ENCODE measurements at places on chromosomes 6 and 20. TPM values are rescaled to one million over a fixed set of nuclear protein-coding genes. Genes with fewer than 3 reads are reported as not detected.
A peak's percentile ranks its signal among the peaks of the same experiment; 100 is the strongest.

GRCh38 chr6:126919947-126920346, 198.5 kb upstream of the RSPO3 start:
- DNase-seq, result no peak

DNA sequence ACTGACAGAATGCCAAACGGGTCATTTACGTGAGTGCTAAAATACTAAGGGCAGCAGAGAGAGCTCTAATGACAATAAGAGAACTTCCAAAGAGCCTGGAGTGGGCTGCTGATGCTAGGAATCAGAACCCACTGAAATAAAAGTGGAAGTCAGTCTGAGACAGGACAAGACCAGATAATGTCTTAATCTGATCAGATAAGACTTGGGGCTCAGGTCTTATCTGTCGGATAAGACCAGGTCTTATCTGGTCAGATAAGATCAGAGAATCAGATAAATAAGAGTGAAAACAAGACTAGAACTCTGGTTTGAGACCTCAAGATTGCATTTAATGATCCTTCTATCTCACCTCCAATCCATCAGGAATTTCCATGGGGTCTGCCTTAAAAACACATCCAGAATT, 18.6 kb downstream of the LRP11 start:
- no peak for DNase-seq

GRCh38 chr6:20952699-20953474, 418.6 kb downstream of the CDKAL1 start:
- DNase-seq, result no peak

DNA sequence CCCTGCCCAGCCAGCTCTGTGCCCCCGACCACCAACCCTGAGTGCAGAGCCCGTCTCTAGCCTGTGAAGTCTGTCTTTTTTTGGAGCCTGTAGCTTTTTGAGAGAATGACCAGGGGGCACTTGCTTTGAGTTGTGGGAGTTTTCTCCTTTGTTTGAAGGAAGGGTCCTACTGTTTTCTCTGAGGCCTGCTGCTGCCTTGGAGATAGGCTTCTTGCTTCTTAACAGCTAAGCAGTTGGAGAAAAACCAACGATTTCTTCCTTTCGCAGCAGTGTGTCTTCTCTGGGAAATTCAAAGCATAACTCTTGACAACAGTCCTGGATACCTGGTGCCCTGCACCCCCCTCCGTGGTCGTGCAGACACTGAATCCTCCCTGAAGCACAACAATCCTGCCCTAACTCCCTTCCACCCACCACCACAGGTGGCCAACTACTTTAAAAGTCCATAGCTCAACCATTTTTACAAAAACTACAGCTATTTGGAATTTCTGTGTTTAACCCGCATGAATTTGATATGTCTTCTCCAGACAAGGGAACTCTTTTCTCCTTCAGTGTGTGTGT, 61.0 kb downstream of the FAM50B start:
- no peak for DNase-seq

DNA sequence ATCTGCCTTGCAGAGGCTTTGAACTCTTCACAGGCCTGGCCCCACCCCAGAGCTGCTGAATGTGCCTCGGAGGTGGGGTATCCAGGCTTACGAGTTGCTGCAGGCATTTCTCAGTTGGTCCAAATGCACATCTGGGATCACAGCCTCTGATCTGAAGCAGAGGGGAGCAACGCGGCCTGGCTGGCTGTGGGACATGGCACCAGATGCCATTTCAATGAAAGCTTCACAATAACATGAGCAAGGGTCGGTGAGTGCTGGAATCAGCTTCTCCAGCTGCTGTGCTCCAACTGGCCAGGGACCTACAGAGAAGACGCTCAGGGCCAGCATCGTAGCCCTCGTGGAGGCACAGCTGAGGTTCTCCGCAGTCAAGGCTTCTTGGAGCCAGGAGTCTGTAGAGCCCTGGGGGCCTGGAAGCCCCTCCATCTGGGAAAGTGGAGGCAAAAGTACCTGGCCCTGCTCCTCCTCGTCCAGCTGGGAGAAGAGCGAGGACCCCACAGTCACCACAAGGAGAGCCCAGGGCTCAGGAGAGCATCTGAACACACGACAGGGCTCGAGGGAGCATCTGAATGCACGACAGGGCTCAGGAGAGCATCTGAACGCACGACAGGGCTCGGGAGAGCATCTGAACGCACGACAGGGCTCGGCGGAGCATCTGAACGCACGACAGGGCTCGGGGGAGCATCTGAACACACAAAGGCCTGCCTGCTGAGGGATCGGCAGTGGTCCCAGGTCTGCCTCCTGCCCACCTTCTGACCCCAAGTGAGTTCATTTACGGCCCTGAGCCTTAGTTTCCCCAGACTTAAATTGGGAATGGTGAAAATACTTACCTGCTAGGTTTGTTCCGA, 165.2 kb downstream of the DLL1 start:
- DNase-seq, result peak; percentile 93

DNA sequence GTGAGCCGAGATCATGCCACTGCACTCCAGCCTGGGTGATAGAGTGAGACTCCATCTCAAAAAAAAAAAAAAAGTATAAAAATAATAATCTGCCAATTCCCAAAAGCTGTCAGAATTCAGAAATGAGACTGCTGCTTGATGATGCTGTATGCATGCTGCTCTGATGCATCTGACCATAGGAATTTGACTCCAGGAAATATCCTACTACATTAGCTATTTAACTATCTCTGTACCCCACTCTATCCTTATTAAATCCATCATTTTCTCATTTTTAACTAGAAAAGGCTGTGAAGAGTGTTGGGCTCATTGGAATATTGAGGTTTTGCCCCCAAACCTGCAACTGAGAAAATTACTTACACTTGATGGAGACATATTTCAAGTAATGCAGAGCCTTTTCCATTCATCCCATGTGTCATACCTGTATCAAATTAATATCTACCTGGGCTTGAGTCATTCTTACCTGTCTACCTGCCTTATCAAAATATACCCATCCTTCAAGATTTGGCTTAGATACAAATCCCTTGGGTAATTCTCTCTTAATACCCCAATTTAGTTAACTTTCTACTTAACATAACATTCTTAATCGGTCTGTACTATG, 135.2 kb upstream of the PREP start:
- no peak for DNase-seq

GRCh38 chr6:5042436-5042835, 38.6 kb upstream of the RPP40 start:
- no peak for DNase-seq

GRCh38 chr6:100768816-100769351, 112.2 kb downstream of the ASCC3 start:
- no peak for DNase-seq

DNA sequence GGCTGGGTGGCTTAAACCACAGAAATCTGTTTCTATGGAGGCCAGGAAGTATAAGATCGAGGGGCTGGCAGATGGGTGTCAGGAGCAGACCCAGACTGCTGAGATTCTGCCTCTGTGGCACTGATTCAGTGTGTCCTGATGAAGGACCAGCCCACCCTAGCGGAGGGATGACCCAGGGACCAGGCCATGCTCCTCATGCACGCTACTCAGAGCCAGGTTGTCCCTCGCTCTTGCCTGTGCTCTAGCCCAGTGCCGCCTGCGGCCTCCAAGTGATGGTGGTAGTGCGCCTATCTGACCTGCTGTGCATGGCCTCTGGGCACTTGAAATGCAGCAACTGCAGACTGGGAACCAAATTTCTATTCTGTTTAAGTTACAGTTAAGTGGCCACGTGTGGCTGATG, 13.1 kb upstream of the APMAP start:
- no peak for DNase-seq

DNA sequence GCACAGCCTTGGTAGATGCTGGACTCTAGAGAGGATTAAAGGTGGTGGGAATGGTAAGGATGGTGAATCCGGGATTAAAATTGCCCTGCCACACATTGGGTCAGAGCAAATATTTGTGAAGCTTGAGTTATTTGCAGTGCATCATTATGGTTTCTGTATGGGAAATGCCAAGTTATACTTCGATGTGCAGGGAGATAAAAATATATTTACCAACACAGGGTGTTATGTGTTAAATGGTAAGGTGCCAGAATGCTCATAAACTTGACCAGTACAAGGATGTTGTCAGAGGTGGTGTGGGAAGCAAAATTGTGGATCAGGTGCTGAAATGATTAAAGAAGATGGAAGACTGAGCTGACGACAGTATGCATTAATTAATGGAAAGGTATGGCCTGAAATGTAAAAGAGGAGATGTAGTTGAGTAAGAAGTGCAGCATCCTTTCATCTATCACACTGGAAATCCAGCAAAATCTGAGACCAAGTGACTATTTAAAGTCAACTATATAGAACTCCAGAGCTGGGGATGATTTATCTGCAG, 262.3 kb downstream of the ADGB start:
- no peak for DNase-seq

DNA sequence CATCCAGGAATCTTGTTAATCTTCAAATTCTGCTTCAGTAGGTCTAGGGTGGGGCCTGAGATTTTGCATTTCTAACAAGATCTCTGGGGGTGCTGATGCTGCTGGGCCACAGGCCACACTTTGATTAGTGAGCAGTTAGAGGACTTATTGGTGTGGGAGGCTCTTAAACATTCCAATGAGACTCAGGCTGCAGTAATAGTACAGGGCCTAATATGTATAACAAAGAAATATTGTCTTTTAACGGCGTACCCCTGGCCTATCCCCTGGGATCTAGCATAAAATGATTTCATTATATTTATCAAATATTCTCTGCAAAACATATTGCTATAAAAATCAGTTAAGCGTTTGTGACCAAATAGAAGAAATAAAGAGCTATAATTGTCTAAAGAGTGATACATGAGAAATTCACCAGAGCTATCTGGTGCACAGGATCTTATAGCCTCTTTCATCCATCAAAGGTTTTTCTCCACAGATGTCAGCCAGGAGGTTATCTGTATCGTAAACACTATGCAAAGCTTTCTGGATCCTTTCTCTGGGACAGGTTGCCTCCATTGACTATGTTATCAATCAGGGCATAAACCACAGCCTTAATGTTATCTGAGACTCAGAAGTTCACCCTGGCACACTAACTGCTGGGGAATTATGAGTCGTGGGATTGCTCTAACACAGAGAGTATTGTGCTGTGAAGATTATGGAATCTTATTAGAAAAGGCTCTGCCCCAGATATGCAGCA, 488.5 kb upstream of the MAP3K7 start:
- DNase-seq, result no peak

GRCh38 chr20:63119121-63119962, 96.6 kb downstream of the YTHDF1 start:
- no peak for DNase-seq

- no peak for DNase-seq
These were observed 63.6 kb upstream of the ZNF217 start for GRCh38 chr20:53657279-53657678.

DNA sequence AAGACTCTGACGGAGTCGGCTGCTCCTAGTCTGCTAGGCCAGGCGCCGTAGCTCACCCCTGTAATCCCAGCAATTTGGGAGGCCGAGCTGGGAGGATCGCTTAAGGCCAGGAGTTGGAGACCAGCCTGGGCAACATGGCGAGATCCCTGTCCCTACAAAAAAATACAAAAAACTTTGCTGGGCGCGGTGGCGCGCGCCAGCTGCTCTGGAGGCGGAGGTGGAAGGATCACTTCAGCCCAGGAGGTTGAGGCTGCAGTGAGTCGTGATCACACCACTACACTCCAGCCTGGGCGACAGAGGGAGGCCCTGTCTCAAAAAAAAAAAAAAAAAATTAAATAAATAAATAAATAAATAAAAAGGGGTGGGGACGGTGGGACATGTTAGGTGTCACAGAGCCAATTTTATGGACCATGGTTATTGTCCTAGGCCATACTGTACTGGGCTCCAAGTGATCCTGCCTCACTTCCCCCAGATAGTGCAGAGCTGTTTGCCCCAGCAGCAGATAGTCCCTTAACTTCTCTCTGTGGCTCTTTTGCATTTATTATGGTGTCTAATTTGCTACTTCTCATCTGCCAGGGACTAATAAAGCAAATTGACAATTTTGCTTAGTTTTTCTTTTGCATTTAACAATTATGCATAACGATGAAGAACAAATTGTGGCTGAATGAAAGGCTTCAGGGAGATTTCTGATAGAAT, 5.2 kb downstream of the PI16 start:
- DNase-seq, result no peak

DNA sequence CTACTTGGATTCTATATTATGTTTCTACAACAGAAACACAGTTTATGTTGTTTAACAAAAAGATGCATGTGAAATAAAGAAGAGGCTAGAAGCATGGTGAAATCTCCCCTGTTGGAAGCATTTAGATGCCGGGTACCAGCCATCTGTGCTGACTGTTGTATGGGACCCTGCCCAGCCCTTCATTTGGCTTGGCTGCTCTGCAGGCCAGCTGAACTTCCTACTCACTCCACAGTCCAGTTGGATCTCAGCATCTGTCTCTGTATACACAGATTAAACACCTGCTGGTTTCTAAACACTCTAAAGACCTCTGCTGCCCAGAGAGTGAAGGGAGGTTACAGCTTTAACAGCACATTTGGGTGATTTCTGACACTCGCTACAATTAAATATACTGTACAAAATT, 228.3 kb downstream of the SLC35F1 start:
- DNase-seq, result no peak

DNA sequence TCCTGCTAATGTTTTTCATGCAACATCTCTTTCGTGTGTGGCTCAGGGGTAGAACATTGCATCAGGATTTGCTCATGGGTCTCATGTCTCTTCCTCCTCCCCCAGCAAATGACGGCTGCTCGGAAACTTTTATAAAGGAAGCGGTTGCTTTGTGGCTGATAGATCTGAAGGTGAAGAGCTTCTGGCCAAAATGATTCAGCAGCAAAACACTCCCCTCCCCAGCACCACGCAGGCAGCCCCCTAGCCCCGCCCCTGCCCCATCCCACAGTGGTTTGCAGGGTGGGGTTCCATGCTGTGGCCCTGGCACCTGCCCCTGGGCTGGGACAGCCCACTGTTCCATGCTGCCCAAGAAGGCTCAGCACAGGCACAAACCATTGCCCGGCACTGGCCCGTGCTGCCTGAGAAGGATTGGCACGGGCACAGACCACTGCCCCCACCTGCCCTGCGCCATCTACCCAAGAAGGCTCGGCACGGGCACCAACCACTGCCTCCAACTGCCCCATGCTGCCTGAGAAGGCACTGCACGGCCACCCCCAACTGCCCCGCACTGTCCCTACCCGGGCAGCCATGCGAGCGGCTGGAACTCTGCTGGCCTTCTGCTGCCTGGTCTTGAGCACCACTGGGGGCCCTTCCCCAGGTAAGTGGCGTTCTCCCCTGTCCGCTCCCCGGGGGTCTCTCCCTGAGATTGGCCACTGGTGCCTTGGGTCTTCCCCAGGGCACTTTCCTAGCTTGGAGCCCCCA, at the start of gene CST7:
CST7 (plus strand) TSS at position 331 of the 741 bp plus-strand sequence; CDS start at position 568, 237 bp downstream.
- DNase-seq, result no peak

DNA sequence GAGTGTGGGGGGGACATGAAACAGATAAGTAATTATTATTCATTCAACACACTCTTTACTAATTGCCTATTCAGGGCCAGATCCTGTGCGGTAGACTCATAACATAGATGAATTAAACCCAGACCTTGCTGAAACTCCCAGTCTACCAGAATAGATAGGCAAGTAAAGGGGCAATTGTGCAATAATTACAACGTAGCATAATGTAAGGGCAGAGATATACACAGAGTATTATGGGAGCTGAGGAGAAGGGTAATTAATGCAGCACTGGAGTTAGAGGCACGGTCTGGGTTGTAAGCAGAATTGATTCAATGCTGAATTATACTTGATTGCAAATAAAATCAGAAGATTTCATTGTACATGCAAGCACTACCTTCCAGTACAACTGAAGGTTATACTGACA, 29.2 kb downstream of the RIMS4 start:
- no peak for DNase-seq

GRCh38 chr6:23654745-23655144, 471.3 kb upstream of the NRSN1 start:
- no peak for DNase-seq

The SLC22A7 gene
- total RNA-seq, result not detected

The RBM24 gene
- total RNA-seq, result 2.7 TPM

The OSTM1 gene
- total RNA-seq, result 34.4 TPM

The WFDC10B gene
- not detected for total RNA-seq

The DDO gene
- total RNA-seq, result not detected

The CAGE1 gene
- total RNA-seq, result not detected

All from vagina (tissue), 2 donors.